ENCODE measurements at places on chromosomes 11 and 22.

DNA sequence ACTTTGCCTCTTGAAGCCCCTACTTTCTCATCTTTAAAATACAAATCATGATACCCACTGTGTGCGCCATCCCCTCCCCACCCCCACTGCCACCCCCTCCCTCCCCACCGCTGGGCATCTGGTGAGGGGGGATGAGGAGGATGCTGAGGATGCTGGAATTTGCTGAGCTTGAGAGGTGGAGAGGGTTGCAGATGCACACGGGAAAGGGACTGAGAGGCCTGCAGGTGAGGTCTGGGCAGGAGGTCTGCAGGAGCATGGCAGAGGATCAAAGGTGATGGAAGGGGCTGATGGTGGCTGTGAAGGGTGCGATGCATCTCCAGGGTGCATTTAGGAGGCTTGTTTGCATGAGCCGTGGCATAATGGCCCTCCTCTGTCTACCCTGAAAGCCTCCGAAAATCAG lies 7.6 kb upstream of the TBC1D22A start:
- no peak for DNase-seq

DNA sequence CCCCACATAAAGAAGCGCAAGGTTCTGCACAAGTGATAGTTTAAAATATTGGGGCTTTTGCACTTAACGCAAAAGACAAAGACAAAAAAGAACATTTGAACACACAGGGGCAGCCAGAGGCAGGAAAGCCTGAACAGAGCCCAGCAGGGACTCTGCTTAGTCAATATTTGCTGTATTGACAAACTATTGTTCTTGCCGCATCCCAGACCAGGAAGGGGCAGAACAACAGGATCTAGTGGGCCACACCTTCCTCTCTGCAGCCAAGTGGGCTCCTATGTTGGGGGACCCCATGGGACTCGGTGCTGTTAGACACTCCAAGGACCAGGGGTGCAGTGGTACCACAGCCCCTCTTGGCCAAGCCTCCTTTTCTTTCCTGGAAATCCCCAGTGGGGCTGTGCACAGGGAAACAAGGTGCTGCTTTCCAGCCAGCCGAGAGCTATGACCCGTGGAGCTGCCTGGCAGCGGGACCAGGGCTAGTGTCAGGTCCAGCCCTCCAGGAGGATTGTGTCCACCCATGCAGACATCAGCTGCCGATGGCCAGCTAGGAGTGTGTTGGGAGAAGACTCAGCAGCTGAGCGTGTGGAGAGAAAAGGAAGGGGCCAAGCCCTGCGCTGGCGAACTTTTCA lies 43.3 kb upstream of the ANO1 start:
- DNase-seq: no peak

- no peak for DNase-seq
Measured at GRCh38 chr22:29831186-29831921, 6.7 kb downstream of the ASCC2 start.

GRCh38 chr11:118572981-118573550 lies 857 bp downstream of the ARCN1 start:
- DNase-seq: no peak

DNA sequence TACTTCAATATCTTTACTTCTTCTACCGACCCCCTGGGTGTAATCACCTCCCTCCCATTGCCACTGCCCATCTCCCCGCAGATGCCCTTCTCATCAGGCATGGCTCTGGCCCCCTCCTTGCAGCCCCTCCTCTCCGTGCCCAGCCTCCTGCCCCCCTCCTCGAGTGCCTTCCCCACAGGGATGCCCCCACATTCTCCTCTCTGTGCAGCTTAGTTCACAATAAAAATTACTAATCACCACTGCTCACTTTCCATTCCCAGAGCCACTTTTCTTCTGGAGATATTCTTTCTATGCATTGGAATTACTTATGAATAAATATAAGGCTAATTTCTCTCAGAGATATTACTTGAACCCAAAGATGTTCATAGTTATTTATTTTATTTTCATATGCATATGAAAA lies 22.1 kb downstream of the IFITM10 start:
- no peak for DNase-seq

GRCh38 chr22:37983860-37984791 lies at the start of gene SOX10:
Gene SOX10 (minus strand): TSS chr22:37984555. CDS start chr22:37983784, 771 bp downstream.
- DNase-seq: no peak

DNA sequence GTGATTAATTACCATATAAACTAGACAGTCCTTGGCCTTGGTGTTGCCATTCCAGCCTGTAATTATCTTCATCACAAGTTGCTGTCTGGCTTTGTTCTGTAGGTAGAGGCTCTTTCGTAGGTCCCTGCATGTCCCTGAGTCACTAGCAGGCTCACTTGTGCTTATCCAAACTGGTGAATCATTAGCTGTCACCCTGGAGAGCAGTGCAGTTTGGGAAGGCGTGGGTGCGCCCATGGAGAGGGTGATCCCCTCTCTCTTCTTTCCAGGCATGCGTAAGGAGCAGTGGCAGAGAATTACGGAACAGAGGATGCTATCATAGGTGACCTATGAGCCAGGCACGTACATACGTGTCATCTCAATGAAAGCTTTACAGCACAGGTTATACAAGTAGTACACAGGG lies 11.0 kb upstream of the EHF start:
- DNase-seq: no peak

DNA sequence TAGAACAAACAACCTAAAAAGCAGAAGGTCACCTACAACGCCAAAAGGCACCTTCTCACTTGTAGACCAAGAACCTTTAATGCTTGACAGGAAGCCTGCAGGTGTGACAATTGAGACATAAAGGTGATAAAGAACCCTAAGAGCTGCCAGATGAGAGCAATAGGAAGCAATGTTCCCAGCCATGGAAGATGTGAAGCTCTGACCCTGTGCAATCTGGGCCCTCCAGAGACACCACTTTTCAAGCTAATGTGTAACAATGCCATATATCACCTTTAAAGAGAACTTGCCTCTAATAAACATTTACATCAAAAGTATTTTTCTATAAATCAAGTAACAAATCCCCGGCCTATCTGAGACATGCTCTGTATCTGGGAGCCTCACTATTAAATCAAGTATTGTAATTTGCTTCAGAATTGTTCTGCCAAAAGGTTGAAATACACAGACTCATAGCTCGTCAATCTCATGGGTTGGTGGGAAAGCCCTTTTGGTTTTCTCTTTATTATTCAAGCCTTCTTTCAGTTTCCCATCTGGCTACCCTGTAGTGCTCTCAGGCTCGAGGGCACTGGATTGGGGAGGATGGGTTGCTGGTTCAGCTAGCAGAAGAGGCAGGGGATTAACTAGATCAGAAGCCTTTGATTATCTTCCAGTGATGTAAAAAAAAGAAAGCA lies 368.9 kb downstream of the BUD13 start:
- no peak for DNase-seq

GRCh38 chr11:12430954-12431595 lies 53.7 kb downstream of the PARVA start:
- no peak for DNase-seq

DNA sequence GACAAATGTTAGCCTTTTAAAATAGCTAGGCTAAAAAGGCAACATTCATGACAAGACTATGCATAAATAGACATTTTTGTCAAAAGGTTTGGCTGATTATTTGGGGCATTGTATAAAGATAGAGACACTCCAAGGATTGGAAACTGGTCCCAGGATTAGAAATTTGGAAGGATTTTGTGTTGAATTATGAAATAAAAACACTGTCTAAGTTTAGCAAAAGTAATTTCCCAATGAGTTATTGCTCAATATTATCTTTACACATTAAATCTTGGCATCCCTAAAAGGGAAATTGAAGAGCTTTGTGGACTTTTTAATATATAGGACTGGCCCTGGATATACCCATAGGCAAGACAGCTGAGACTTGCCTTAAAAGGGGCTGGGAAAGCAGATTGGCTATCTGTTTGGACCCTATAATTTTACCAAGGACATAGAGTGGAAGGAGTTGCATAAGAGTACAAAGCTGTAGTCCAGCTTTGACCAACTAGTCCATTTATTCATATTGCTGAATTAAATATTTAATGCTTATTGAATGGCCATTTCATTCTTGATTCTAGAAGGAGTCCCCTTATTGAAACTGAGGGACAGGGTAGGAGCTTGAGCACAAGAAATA lies 382.7 kb downstream of the METTL15 start:
- no peak for DNase-seq

- no peak for DNase-seq
Measured at GRCh38 chr11:84857746-84858145, 769.4 kb downstream of the DLG2 start.

DNA sequence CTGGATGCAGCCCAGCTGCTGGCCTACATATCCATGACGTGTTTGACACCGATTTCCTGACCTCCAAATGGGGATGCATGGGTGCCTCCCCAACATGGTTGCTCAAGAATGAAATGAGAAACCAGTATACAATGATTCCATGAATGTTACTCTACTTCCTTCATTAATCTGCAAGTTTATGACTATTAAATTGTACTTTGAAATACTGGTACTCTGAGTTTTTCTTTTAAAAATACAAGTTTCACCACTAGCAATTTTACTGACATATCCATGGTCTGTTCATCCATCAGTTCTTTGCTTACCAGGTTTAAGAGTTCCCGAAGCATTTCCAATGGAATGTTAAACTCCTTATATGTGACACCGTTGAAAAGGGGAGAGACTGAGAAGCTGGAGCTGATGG lies 39.1 kb downstream of the SERPIND1 start:
- no peak for DNase-seq

- DNase-seq: no peak
Measured at GRCh38 chr11:79068356-79068755, 372.5 kb downstream of the TENM4 start.

DNA sequence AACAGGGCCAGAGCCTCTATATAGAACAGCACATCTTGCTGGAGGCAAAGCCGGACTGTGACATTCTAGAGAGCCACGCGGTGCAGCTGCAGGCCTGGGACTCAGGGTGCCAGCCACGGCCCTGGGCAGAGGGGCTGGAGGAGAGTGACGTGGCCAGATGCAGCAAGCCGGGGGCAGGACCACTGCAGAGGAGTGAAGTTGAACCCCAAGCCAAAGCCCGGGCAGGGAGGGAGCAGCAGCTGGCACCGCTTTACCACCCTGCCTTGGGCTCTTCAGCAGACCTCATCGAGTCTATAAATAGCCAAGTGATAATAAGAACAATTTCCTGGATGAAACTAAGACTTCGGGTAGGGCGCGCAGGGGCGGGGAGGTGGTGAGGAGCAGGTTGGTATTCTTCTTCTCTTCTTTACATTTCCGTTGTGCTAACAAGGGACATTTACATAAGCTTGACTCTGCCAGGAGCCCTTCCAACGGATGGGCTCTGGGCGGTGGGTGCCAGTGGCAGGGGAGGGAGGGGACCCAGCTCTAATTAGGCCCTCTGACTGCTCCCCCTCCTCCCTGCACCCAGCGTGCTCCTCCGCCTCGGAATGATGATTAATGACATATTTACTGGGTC lies 110.2 kb downstream of the ST3GAL4 start:
- peak; percentile 97 for DNase-seq

DNA sequence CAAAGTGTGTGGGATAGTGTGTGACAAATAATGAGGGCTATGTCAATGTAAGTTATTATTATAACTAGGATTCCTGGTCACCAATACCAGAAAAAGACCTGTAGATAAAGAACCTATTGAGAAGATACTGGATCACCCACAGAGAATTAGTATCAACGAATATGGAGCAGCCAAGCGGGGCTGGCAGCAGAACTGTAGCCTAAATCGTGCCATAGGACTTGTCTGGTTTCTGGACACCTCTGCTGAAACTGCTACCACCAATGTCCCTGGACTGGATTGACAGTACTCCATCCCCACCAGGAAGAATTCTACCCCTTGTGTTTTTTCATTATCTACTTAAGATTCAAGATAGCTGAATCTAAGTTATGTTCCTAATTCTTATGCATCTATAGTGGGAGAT lies 30.3 kb upstream of the PAX6 start:
- no peak for DNase-seq

GRCh38 chr11:97225794-97226193 lies 836.0 kb downstream of the JRKL start:
- DNase-seq: no peak

DNA sequence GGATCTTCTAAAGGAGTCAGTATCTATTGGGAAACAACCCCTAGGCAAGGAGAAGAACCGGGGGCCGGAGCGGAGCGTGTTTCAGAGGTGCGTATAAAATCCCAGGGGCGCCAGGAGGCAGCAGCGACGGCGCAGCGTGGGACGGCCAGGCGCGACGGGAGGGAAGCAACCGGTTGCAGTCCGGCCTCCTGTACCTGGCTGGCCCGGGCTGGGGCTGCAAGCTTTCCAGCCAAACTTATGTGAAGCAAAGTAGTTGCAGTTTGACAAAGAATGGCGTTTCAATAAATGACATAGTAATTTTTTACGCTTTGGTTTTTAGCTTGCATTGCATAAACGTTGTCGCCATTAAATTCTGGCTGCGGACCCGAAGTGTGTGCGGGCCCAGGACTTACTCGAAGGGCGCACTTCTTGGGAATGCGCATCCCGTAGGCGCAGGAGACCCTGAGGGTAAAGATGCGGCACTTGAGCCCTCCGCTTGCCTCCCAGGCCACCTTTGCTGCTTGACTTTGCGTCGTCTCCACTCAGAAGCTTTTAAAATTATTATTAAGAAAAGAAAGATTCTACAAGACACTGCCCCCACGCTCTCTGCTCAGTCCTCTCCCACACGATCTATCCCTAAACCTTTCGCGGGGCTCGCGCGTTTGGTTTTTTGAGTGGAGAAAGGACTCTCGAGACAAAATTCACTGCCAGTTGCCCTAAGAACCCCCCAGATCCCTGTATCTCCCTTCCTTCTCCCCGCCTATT lies 1.6 kb upstream of the WT1 start:
- DNase-seq: no peak

GRCh38 chr11:10382518-10382917 lies 72.5 kb upstream of the AMPD3 start:
- DNase-seq: no peak

- DNase-seq: no peak
Measured at GRCh38 chr11:123196060-123196714, 1.1 kb upstream of the CLMP start.

GRCh38 chr22:44098021-44098739 lies 74.1 kb downstream of the PARVB start:
- DNase-seq: no peak

DNA sequence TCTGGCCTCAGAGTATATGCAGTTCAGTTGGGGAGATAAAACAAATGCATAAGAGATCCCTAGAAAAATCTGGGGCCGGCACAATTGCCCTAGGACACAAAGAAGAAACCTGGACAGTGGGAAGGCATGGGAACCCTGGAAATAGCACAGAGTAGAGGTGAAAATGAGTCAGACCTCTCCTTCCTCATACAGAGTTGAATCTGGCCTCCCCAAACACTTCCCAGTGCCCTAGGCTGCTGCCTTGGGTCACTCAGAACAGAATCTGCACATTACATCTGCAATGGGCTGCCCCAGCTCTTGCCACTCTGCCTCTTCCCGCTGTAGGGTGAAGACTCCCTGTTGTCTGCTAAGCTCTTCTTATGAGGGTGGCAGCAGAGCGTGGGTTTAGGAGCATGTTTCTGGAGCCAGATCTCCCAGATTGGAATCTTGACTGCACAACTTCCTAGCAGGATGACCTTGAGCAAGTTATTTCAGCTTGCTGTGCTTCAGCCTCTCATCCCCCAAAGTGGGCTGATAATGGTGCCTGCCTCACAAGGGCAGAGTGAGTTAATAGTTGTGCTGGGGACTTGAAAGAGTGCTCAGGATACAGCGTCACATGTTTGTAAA lies 47.1 kb upstream of the NECTIN1 start:
- no peak for DNase-seq
